ENCODE measurements at places on chromosomes 4 and X.

GRCh38 chrX:99469439-99469838 lies 940.6 kb downstream of the PCDH19 start:
- no peaks in the 10 kb centered on the region for H3K4me1 ChIP-seq
- H3K27ac ChIP-seq: no peak overlapping the region
- H3K27me3 ChIP-seq: no peaks in the 10 kb centered on the region

DNA sequence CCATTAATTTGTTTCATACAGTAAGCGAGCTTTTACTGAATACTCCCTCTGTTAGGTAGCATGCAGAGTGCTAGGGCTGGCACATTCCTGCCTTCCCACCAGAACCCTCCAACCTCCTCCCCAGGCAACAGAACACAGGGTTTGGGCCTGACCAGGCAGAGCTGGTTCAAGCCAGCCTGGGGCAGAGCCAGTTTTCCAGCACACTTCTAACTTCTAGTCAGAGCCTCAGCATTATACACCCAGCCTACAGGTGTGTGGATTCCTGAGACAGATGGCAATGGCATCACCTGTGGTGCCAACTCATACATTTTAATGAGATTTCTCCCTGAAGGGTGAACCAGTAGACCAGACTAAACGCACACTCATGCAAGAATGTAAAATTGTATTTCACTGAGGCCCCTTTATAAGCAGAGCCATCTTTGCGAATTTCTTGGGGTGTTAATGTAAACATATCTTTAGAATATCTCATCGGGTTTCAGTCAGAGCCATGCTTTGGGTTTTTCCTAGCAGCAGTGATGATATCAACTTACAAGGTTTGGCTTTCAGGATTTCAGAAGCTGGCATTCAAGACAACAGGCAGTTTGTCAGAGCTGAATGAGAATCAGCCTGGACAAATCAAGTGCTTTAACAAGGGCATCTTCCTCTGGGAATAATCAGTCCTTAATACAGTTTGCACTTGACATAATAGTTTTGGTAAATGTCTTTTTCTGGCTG lies 92.0 kb downstream of the GATB start:
- H3K27ac ChIP-seq: no peak overlapping the region
- peaks cover 1% of the 10 kb centered on the region for H3K36me3 ChIP-seq
- H3K27me3 ChIP-seq: no peaks in the 10 kb centered on the region
- H3K4me3 ChIP-seq: no peak overlapping the region

DNA sequence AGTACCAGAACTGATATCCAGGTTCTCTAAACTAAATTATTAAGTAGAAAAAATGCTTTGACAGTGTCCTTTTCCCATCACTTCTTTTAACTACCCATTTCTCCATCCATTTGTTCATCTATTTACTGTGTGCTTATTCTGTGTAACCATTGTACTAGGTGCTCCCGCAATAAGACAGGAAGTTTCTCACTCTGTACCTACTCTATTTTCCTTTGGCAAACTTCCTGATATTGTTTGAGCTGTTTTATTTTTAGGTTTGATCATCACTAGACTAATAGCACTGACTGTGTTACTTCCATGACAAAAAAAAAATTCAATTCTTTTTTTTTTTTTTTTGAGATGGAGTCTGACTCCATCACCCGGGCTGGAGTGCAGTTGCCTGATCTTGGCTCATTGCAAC lies 102.5 kb upstream of the CASK start:
- H3K4me3 ChIP-seq: no peak overlapping the region
- H3K27ac ChIP-seq: no peak overlapping the region
- no peaks in the 10 kb centered on the region for H3K27me3 ChIP-seq
- DNase-seq: no peak
- H3K4me1 ChIP-seq: peaks cover 15% of the 10 kb centered on the region
- peaks cover 1% of the 10 kb centered on the region for H3K36me3 ChIP-seq

DNA sequence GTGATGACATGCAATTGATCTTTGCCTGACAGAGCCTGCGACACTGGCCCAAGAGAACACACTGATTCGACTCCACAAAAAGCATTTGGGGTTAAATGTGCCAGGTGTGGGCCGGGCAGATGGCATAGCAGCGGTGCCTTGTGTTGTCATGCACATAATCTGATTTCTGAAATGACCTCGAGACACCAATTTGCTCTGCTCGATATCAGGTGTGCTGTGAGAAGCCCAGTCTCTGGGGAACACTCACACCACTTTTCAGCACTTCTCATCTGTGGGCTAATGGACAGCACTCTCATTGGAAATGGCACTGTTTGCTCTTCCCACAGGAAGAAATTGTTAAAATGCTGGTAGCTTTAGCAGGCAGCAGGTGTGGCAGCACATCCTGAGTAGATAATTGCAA lies 738.3 kb upstream of the TENM3 start:
- no peak overlapping the region for H3K4me3 ChIP-seq
- no peak for DNase-seq
- H3K27me3 ChIP-seq: peaks cover 39% of the 10 kb centered on the region
- H3K27ac ChIP-seq: no peak overlapping the region
- peaks cover 9% of the 10 kb centered on the region for H3K4me1 ChIP-seq

DNA sequence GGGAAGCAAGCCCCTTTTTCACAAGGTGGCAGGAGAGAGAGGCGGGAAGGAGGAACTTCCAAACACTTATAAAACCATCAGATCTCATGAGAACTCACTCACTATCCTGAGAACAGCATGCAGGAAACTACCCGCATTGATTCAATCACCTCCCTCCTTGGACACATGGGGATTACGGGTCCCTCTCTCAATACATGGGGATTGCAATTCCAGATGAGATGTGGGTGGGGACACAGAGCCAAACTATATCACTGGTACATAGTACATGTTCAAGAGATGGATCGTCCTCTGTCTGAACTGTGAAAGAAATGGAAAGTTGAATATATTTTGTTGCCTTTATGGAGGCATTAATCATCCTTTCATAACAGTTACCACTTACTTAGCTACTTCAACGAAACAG lies 12.8 kb downstream of the EREG start:
- no peaks in the 10 kb centered on the region for H3K27me3 ChIP-seq
- no peak overlapping the region for H3K4me3 ChIP-seq
- H3K36me3 ChIP-seq: no peaks in the 10 kb centered on the region
- no peaks in the 10 kb centered on the region for H3K4me1 ChIP-seq
- no peak overlapping the region for H3K27ac ChIP-seq

GRCh38 chr4:20418861-20419451 lies 167.3 kb downstream of the SLIT2 start:
- H3K4me1 ChIP-seq: peaks cover 1% of the 10 kb centered on the region
- H3K27ac ChIP-seq: no peak overlapping the region
- H3K27me3 ChIP-seq: peaks cover 3% of the 10 kb centered on the region
- H3K36me3 ChIP-seq: no peaks in the 10 kb centered on the region
- no peak for DNase-seq

- no peak for DNase-seq
- no peaks in the 10 kb centered on the region for H3K36me3 ChIP-seq
- no peak overlapping the region for H3K27ac ChIP-seq
- no peaks in the 10 kb centered on the region for H3K27me3 ChIP-seq
- H3K4me1 ChIP-seq: peaks cover 20% of the 10 kb centered on the region
Observed at GRCh38 chrX:22139822-22140221, 107.7 kb downstream of the PHEX start.

All from progenitor cell of endocrine pancreas (in vitro differentiated cells).